Keratinocyte (primary cell): ENCODE measurements at places on chromosomes 3 and 15. TPM values are rescaled to one million over a fixed set of nuclear protein-coding genes. Genes with fewer than 3 reads are reported as not detected.

DNA sequence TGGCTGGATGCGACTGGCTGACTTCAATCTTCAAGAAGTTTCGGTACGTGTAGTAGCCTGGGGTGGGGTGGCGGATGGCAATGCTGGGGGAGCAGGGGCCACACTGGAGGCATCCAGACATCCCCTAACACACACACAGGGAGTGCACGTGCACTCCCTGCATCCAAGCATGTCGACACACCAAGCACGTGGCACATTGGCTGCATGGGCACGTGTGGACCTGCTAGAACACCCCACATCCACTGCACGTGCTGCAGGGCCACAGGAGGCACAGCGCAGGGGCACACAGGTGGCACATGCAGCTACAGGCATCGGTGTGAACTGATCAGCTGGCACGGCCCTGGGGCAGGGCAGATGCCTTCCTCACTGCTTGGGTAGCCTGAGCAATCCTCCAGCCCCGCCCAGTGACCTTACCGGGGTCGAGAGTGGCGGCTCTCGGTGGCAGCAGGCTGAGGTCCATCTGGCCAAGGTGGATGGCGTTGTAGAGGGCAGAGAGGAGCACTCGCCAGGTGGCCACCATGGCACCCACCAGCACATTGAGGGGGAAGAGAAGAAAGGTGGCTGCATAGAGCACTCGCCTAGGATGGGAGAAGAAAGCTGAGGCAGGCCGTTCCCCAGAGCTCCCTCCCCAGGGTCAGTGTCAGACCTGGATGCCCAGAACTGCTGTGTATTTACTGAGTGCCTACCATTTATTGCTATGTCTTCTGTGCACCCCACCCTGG is 7.5 kb downstream of the ISLR start:
- no peak for DNase-seq

GRCh38 chr3:31744913-31745312 is 212.2 kb downstream of the STT3B start:
- DNase-seq, result no peak

GRCh38 chr3:98780343-98780742 is 17.2 kb downstream of the ST3GAL6 start:
- no peak for DNase-seq

DNA sequence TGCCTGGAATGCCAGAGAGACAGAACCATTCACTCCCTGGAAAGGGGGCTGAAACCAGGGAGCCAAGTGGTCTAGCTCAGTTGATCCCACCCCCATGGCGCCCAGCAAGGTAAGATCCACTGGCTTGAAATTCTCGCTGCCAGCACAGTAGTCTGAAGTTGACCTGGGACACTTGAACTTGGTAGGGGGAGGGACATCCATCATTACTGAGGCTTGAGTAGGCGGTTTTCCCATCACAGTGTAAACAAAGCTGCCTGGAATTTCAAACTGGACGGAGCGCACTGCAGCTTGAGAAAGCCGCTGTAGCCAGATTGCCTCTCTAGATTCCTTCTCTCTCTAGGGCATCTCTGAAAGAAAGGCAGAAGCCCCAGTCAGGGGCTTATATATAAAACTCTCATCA is 310.7 kb upstream of the DPPA4 start:
- no peak for DNase-seq

DNA sequence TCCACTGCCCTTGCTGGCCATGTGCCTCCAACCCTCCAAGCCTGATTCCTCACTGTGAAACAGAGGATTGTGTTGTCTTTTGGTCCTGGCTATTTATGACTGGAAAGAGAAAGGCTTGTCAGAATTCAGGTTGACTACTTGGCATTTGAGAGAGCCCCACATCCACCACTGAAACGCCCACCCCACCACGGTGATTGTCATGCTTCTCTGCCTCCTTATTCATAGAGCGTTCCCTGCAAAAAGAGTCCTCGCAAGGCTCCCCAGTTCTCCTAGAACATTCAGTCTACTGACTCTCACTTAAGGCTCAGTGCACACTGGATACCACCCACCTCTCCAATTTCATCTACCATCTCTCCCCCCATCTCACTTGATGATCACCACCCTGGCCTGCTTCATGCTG is 162.9 kb upstream of the WNT5A start:
- DNase-seq, result no peak

- no peak for DNase-seq
Measured at GRCh38 chr3:150180334-150180733, 209.6 kb upstream of the PFN2 start.

GRCh38 chr3:47416041-47416440 is 35.2 kb downstream of the PTPN23 start:
- no peak for DNase-seq

Gene KIF15
- polyA plus RNA-seq, result 0.53 to 2.8 TPM (median 2.1 TPM) in 3 replicates
